ENCODE measurements at places on chromosomes 6 and 20.

- DNase-seq = no peak
These were observed 6.4 kb upstream of the FAM217A start for GRCh38 chr6:4085332-4085700.

DNA sequence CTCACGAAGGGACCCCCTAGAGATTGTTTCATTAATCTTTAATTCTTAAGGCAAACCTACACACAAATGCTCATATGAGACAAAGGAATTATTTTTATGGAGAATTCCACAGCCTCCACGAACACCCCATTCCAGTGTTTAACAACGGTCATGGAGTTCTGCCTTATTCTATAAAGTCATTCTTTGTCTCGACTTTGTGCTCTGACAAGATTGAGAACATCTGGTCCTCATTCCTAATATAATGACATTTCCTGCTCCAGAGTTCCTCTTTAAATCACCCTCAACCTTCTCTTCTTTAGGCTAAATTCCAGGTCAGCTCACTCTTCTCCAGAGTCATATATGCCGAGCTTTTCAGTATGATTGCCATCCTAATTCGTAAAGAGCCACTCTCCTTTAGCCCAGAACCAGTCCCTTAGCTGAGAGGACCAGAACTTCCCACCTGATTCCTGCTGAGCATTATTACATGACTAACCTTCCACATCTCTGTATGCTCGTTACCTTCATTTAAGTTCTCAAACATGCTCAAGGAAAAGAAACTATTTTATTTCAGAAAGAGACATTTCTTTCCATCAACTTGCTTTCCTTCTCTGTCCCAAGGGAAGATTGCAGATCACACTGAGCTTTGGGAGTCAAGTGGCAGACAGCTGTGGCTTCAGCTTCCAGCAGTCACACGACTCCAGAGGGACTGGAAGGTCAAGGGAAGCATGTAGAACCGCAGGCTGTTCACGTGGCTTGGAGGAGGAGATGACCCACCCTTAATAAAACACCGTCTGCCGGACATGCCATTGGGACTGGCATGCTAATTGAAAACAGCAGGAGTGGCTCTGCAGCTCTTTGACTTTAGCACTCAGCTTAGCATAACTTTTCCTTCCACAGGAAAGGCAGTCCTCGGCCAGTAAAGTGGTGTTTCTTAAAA lies 467.1 kb upstream of the HSF2 start:
- DNase-seq = no peak

- DNase-seq = peak; percentile 98
These were observed at the start of gene FAM135A for GRCh38 chr6:70413114-70413991. TSS of gene FAM135A (plus strand) at chr6:70413508. CDS start at chr6:70428343, 14,835 bp downstream.

DNA sequence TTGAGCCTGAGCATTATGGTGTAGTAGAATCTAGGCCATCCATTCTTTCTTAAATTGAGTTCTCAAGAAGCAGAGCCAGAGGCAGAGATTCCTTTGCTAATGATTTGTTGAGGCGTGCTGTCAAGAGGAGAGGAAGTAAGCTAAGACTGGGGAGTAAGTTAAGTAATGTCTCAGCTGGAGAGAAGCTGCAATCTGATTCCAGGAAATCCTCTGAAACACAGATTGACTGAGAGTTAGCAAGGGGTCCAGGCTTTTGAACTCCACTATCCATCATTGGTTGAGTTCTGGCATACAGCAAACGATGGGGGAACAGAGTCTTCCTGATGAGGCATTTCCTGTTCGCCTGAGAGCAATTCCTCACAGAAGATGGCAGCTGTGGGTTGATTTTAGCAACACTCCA lies 207.4 kb upstream of the RAB32 start:
- no peak for DNase-seq

- no peak for DNase-seq
These were observed 59.7 kb downstream of the KIF13A start for GRCh38 chr6:17927705-17928104.

GRCh38 chr6:167505782-167506181 lies 180.9 kb downstream of the TTLL2 start:
- no peak for DNase-seq

DNA sequence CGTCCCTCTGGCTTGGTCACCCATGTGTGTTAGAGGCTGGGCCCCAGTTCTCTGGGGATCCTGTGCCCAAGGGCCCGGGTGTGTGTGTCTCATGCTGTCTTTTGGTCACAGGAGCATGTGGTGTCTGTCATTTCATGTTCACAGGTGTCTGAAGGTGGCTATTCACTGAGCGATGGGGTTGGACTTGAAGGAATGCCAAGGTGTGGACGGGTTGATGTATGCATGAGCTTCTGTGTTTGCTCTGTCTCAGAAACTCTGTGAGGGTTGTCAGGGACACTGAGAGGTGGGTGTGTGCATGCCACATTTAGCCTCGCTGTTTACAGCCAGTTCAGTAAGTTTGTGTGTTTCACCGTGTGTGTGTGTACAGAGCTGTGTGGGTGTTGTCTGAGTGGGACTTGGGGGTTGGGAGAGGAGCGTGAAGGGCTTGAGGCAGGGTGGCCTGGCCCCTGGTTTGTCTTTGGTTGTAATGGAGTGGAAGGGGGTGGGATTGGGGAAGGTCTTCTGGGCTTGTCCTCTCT lies 1.2 kb downstream of the DDR1 start:
- peak; percentile 29 for DNase-seq

GRCh38 chr6:113668641-113669408 lies 188.3 kb upstream of the MARCKS start:
- peak; percentile 68 for DNase-seq

DNA sequence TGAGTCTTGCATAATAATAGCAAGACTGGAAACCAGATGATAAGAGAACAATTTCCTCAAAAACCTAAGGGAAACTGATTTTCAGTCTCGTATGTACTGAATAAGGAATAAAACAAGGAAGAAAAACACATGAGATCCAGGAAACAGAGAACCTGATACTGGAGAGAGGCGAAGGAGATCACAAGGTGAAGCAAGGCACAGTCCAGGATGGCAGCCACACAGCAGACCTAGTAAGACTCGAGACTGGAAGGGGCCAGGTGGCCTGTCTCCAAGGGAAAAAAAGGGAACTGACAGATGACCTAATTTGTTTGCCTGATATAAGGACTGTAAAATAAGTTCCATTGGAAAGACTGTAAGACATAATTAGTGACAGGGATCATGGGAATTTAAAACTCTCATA lies 71.1 kb downstream of the TASP1 start:
- no peak for DNase-seq

DNA sequence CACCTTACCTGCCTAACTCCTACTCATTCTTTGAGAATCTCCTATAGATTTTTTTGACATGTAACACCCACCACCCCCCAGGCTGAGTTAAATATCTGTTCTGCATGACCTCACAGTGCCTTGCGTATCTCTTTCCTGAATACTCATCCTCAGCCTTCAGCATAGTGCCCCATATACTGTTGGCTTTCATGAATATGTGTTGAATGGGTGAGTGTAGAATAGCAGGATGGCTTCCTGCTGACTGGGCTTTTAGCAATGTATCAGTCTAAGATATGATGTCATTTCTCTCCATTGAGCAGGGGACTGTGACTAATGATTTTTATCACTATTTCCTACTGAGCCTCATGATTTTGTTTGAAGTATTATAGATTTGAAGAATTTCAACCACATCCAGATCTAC lies 361.6 kb upstream of the MARCKS start:
- DNase-seq = no peak

DNA sequence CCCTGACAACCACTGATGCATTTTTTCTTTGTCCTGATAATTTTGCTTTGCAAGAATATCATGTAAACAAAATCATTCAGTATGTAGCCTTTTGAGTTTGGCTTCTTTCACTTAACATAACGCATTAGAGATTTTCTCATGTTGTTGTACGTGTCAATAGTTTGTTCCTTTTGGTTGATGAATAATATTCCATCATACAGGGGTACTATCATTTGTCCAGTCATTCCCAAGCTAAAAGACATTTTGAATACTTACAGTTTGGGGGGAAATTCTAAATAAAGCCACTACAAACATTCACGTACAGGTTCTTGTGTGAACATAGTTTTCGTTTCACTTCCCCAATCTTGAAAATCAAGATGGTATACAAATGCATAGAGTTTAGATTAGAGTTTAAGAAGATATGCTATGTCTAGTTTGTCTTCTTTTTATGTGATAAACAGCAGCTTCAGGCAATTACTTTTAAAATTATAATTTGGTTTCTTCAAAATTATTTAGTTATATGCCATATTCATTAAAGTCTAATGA lies 5.2 kb downstream of the HAO1 start:
- no peak for DNase-seq

- no peak for DNase-seq
These were observed 32.5 kb downstream of the ZC3H12D start for GRCh38 chr6:149452037-149452939.

GRCh38 chr20:35541118-35541782 lies 628 bp upstream of the ERGIC3 start:
- no peak for DNase-seq

DNA sequence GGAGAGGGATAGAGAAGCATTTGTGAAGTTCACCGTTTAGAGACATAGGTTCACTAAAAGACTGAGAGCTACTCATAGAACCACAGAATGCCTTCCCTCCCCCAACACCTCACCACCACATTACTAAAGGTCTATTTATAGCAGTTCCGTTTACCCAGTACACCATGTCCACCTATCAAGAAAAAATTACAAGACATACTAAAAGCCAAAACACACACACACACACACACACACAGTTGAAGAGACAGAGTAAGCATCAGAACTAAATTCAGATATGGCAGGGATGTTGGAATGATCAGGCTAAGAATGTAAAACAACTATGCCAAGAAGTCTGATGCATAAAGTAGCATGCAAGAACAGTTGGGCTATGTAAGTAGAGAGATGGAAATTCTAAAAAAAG lies 52.3 kb downstream of the SLC22A3 start:
- DNase-seq = no peak

GRCh38 chr20:46371656-46372055 lies 34.8 kb downstream of the ELMO2 start:
- DNase-seq = no peak

GRCh38 chr6:141890661-141891060 lies 242.1 kb upstream of the GJE1 start:
- DNase-seq = no peak

DNA sequence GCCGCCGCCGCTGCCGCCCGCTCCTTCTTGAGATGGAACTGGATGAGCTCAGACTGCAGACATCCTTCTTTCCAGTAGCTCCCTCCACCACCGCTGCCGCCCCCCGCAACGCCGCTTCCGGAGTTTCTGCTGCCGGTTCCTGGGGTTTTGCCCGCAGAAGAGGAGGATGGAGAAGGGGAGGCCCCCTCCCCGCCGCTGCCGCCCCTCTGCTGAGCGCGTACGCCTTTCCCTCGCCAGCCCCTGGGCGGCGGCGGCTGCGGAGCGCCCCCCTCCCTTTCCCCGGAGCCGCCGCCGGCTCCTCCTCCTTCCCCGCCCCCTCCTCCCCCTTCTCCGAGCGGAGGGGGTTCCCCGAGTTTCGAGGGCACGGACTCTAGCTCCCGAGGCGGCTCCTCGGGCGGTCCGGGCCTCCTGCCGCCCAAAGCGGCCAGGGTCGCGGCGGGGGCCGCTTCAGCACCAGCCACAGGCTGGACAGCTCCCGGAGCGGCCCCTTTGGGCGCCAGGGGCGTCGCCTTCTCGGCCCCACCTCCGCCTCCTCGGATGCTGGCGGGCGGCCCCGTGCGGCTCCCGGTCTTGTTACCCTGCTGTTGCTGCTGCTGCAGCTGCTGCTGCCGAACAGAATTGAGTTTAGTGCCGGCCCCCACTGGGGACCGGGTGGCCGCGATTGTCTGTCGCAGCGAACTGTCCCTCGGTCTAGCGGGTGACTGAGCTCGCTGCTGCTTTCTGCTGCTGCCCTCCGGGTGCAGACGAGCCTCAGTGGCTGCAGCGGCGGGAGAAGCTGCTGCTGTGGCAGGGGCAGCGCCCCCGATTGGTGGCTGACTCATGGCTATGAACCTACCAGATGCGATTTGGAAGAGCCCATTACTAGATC lies 3.1 kb downstream of the MTCL3 start:
- peak; percentile 71 for DNase-seq

DNA sequence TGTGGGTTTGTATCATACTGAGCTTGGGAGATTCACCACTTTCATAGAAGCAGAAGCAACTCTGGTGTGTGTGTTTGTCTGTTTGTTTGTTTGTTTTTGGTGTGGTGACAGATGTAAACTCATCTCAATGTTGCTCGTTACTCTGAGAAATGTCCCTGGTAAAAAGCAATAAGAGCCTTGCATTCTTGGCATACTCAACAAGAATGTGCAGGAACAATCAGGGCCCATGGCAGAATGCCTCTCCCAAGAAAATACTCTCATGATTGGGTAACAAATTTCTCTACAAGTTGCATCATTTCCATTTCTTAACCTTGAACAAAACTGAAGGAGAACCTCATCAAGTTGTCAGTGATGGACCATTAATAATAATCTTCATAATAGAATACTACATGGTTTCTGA lies 43.0 kb upstream of the PKHD1 start:
- DNase-seq = no peak

DNA sequence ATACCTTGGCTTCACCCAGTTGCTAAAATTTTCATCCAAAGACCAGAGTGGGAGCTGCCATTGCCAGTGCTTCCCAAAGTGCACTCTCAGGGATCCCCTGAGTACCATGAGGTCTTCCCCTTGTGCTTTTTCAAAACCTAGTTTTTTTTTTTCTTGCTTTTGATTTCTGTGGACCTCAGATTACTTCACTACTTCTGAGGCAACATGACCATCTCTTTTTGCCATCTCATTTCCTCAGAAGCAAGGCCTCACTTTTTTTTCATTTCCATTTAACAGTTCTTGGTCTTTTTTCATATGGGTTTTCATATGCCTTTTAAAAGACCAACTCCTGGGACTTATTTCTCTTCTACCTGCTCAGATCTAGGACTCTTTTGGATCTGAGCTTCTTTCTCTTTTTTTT lies 64.1 kb upstream of the MMS22L start:
- no peak for DNase-seq

DNA sequence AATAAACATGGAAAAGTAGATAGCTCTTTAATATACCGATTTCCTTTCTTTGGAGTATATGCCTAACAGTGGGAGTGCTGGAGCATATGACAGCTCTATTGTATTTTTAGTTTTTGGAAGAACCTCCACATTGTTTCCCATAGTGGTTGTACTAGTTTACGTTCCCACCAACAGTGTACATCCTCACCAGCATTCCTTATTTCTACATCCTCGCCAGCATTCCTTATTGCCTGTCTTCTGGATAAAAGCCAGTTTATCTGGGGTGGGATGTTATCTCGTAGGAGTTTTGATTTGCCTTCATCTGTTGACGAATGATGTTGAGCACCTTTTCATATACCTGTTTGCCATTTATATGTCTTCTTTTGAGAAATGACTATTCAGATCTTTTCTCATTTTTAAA lies 2.6 kb downstream of the MICA start:
- no peak for DNase-seq

GRCh38 chr20:15772826-15773225 lies 800.4 kb downstream of the KIF16B start:
- DNase-seq = no peak

DNA sequence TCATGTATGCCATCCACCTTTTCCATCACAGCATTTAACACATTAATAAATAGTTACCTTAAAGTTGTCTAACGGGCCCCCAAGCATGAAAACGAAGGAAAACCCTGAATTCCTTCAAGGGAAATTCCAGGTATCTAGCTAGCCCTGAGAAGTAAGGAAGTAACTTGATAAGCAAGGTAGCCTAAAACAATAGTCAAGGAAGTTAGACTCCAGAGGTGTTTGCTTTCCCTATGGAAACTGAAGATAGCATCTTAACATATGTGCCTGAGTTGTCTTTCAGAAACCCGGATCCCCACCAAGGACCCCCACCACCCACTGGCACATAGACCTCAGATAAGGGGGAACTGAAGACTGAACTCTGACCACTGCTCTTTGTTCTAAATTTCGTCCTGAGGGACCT lies 127.4 kb downstream of the TBXT start:
- no peak for DNase-seq
